Activated T-cell treated with anti-CD3 and anti-CD28 coated beads, Interleukin-2, amount 50 U/mL, for 4 hours (primary cell): ENCODE measurements at places on chromosomes 7 and 10. TPM values are rescaled to one million over a fixed set of nuclear protein-coding genes. Genes with fewer than 3 reads are reported as not detected.

Gene SYT15B
- total RNA-seq, result 0.11 TPM

DNA sequence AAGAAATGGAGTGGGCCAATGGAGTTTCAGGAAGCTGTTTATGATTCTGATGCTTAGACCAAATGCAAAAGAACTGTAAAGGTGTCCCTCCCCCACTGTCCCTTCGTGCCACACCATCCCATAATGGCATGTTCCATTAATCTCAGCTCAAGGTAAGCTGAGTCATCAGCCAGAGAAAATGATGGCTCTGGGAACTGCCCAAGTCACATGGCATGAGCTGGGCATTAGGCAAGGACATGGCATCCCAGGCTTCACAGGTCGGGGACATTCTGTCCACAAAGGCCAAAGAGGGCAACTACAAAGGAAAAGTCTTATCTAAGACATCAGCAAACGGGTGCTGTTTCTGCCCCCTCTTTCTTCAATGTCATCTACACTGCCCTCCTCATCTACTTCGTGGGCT lies 44.9 kb downstream of the DLG5 start:
- no peak for DNase-seq

Gene NPFFR1
- not detected for total RNA-seq

Gene MACROH2A2
- total RNA-seq, result 0.76 TPM

Gene ICA1
- total RNA-seq, result 0.32 TPM

Gene NKX1-2
- total RNA-seq, result not detected

DNA sequence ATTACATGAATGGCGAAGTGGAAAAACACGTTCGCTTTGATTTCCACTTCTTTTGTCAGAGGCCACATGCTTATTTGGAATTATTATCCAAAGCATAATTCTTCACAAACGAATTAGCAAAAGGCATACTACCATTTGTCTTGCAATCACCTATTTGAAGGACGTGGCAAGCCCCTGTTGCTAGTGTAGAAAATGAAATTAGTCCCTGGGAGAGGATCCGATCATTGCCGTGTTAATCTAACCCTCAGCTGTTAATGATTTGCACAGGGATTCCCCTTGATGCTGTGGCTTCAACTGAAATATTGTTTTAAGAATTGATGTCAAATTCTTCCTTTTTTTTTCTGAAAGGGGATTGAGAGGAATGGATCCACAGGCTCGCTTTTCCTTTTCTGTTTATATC lies 4.6 kb downstream of the AGMO start:
- DNase-seq, result no peak

GRCh38 chr10:78389419-78389818 lies 355.8 kb downstream of the RPS24 start:
- no peak for DNase-seq

Gene FAM3C
- 33.5 TPM for total RNA-seq

GRCh38 chr10:1191752-1192151 lies 135.6 kb downstream of the WDR37 start:
- DNase-seq, result no peak

Gene ITPRID1
- not detected for total RNA-seq

DNA sequence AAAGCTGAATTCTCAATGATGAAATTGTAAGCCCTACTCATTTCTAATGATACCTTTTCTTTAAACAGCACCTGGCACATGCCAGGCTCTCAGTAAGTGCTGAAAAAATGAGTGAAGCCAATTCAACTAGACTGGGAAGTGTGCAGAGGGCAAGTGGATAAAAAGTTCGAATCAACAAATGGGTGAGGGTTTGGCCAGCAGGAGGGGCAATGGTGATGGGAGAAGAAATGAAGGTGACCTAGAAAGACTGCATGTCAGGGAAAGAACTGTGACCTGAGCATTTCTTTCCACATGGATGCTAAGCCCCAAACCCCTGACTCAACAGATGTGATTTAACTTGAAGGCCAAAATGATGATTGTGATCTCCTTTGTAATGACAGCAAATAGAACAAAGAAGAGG lies 54.6 kb downstream of the DKK1 start:
- DNase-seq, result no peak

Gene PNLIPRP3
- not detected for total RNA-seq

- no peak for DNase-seq
Observed at GRCh38 chr7:115128154-115128553, 206.3 kb downstream of the MDFIC start.
